ENCODE measurements at places on chromosomes 11 and 22.

DNA sequence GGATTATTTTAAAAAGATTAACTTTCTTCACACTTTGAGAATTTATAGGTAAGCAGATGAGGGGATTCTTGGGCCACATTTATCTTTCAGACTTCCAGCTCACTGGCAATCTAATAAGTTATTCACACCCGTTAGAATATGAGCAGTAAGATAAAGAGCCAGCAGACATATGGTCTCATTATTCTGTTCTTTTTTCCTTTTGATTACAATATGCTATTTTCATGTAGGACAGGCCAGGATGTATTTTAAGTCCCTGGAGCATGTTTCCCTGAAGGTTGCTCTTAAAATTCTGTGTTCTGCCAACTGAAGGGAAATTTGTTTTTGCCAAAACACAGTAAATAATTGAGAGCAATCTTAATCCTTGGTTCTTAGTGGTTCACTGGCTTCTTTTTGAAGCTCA, 22.2 kb downstream of the PDHX start:
- DNase-seq, result no peak

- DNase-seq, result no peak
These were observed 16.5 kb upstream of the USP18 start for GRCh38 chr22:18133452-18133851.

DNA sequence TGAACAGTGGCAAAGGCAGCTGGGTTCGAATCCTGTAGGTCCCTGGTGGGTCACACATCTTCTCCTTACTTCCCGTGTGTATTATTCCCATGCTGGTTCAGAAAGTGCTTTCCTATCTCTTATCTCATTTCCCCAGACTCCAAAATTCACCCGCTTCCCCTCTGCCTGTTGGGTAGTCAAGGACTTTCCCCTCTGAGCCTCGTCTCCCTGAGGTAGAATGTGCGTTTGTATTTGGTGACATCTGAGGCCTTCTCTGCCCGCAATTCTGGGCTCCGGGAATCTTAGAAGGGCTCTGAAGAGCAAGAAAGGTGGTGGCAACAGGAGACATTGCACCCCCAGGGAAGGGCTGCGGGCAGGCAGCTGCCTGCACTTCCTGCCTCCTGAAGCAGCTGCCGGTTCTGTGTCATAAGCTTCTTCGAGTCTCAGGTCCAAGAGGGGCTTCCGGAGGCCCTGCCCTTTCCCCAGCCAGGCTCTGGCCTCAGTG, 5.9 kb downstream of the LRRC32 start:
- no peak for DNase-seq

GRCh38 chr22:36329254-36330078, 58.3 kb downstream of the MYH9 start:
- DNase-seq, result peak; percentile 83

GRCh38 chr11:62611705-62612365, 740 bp downstream of the EML3 start:
- no peak for DNase-seq

DNA sequence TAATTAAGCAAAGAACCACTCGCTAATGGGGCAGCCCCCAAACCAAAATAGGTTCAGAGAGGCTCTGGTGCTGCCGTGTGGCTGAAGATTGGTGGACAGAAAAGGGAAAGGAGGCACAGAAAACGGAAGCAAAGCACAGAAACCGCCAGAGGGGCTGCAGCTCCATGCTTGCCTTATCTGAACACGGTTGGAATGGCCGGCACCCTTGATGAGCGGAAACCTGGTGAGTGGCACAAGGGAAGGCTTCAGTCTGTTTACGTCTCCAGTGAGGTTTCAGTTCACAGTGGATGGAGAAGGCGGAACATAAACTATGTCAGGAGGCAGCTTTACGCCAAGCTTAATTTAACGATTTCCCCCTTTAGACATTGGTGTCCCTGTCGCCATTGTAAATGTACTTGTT, 5.2 kb upstream of the PRR33 start:
- no peak for DNase-seq
